Calu3 (cell line): ENCODE measurements at places on chromosomes 1 and 21. TPM values are rescaled to one million over a fixed set of nuclear protein-coding genes. Genes with fewer than 3 reads are reported as not detected.
A peak's percentile ranks its signal among the peaks of the same experiment; 100 is the strongest.

DNA sequence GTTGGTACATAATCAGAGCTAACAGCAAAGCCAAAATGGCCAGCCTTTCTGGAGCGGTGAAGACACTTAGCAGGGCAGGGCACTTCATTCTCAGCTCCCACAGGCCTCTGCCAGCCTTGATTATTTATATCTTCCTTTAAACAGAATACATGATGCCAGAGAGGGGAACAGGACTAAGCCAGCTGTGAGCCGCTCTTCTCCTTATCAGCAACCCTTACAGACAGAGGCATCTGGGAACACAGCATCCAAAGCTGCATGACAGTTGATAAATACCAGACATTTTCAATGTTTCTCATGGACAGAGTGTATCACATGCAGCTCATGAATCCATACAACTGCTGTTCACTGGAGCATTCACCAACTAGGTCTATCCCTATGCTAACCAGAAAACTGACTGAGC, 29.1 kb downstream of the DNAJC11 start:
- H3K27me3 ChIP-seq = no peaks in the 10 kb centered on the region
- H3K4me3 ChIP-seq = no peak overlapping the region
- H3K4me1 ChIP-seq = no peaks in the 10 kb centered on the region
- no peak overlapping the region for H3K27ac ChIP-seq

DNA sequence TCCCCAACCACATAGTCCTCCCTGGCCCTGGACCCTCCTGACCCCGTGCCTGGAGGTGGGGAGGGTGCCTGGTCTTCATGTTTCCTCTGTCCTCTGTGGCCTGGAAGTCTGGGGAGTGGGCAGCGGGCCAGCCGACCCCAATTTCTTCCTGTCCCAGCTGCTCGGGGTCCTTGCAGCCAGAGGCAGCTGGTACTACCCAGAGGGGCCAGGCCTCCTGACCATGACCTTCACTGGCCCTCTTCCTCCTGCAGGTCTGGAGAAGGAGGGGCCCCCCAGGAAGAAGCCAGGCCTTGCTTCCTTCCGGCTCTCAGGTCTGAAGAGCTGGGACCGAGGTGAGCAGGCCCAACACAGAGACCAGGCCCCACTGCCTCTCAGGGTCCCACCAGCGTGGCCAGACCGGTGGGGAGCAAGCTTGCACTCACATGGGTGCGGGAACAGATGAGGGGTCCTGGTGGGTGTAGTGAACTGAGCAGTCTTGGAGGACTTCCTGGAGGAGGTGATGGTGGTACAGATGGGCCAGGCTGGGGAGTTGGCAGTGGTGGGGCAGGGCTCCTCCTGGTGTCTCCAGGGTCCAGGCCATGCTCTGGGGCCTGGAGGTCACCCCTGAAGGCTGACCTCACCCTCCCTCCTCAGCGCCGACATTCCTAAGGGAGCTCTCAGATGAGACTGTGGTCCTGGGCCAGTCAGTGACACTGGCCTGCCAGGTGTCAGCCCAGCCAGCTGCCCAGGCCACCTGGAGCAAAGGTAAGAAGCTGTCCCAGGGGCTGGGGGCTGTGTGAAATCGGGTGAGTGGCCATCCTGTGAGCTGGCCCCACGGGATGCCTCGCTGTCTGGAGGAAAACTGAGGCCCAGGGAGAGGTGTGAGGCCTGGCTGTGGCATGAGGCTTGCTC, 32.7 kb downstream of the TRIM11 start:
- peaks cover 25% of the 10 kb centered on the region for H3K36me3 ChIP-seq
- peaks cover 10% of the 10 kb centered on the region for H3K4me1 ChIP-seq
- DNase-seq = no peak
- no peak overlapping the region for H3K4me3 ChIP-seq

- H3K4me1 ChIP-seq = peaks cover 34% of the 10 kb centered on the region
- H3K36me3 ChIP-seq = peaks cover 5% of the 10 kb centered on the region
- peak; percentile 92 for DNase-seq
- H3K4me3 ChIP-seq = peak overlapping the region; percentile 28
- H3K27ac ChIP-seq = peak overlapping the region; percentile 45
Observed at GRCh38 chr1:177256153-177257075, 85.7 kb downstream of the BRINP2 start.

DNA sequence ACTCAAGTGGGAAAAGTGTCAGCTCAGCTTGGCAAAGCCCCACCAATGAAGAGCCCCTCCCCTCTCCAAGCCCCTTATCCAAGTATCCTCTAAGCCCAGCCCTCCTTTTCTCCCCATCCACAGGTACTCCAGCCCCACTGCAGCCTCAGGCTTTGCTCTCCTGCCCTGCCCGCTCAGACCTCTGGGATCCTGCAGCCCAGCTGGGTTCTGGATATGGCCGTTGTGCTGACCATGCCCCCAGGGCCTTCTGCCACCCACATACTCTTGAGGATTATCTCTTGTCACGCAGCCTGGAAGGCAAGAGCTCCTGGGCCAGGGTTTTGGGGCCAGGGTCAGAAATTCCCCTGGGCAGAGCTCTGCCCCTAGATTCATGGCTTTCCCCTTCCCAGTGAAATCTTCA, 4.7 kb downstream of the SHISA4 start:
- no peak overlapping the region for H3K4me3 ChIP-seq
- peaks cover 22% of the 10 kb centered on the region for H3K36me3 ChIP-seq
- no peak overlapping the region for H3K27ac ChIP-seq
- DNase-seq = no peak
- no peaks in the 10 kb centered on the region for H3K27me3 ChIP-seq
- peaks cover 10% of the 10 kb centered on the region for H3K4me1 ChIP-seq

Gene PLXNA2
- total RNA-seq = 16.2 and 21.9 TPM in 2 replicates

DNA sequence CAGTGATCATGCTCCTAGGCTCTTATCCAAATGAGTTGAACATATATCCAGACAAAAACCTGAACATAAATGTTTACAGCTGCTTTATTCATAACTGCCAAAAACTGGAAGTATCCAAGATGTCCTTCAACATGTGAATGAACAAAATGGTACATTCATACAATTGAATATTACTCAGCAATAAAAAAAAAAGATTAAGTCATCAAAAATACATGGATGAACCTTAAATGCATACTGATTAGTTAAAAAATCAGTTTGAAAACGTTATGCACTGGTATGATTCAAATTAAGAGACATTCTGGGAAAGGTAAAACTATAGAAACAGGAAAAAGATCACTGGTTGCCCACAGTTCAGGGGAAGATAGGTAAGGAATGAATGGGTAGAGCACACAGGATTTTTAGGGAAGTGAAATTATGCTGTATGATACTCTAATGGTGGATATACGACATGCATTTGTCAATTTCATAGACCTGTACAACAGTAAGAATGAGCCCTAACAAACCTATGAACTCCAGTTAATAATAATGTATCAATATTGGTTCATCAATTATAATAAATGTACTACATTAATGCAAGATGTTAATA, 3.1 kb downstream of the LRRC40 start:
- peaks cover 32% of the 10 kb centered on the region for H3K36me3 ChIP-seq
- H3K27ac ChIP-seq = no peak overlapping the region
- no peaks in the 10 kb centered on the region for H3K27me3 ChIP-seq
- no peak overlapping the region for H3K4me3 ChIP-seq

- no peaks in the 10 kb centered on the region for H3K27me3 ChIP-seq
- DNase-seq = no peak
- no peak overlapping the region for H3K4me3 ChIP-seq
- peaks cover 15% of the 10 kb centered on the region for H3K36me3 ChIP-seq
- H3K27ac ChIP-seq = no peak overlapping the region
Observed at GRCh38 chr1:184701816-184702215, 52.8 kb downstream of the EDEM3 start.

Gene FAM151A
- total RNA-seq = not detected in 2 replicates

DNA sequence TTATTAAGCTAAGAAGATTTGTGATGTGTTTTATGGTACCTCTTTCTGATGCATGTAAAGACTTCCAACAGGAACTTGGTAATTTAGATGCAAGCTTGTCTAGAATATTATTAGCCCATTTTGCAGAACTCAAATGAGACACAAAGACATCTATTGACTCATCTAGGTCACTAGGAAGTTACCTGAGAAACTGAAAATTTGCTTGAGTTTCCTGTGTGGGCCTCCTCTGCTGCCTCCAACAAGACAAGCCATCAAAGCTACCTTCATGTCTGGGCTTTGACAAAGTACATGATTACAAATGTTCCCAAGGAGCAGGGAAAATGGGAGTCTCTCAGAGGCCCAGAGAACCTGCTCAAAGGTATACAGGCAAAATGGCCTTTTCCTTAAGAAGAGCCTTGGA, 5.6 kb downstream of the RUNX1 start:
- no peak overlapping the region for H3K27ac ChIP-seq
- no peak for DNase-seq
- H3K4me3 ChIP-seq = no peak overlapping the region
- peaks cover 26% of the 10 kb centered on the region for H3K36me3 ChIP-seq

DNA sequence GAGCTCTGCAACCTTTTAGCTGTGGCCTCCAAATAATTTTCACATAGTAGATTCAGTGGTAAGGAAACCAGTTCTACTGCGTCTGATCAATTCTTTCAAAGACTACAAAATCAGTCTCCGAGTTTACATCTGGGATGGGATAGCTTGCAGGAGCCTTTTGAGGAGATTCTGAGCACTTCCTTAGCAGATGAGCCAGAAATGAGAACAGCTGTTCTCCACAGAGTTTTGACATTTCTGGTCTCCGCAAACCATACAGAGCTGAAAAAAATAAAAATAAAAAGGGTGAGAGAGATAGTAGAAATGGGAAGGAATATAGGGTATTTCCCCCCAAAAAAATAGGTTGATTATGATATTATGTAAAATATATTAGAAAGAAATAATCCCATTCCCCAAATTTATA, 119.3 kb downstream of the LYPLAL1 start:
- H3K27ac ChIP-seq = no peak overlapping the region
- H3K36me3 ChIP-seq = no peaks in the 10 kb centered on the region
- no peaks in the 10 kb centered on the region for H3K4me1 ChIP-seq
- H3K27me3 ChIP-seq = no peaks in the 10 kb centered on the region

DNA sequence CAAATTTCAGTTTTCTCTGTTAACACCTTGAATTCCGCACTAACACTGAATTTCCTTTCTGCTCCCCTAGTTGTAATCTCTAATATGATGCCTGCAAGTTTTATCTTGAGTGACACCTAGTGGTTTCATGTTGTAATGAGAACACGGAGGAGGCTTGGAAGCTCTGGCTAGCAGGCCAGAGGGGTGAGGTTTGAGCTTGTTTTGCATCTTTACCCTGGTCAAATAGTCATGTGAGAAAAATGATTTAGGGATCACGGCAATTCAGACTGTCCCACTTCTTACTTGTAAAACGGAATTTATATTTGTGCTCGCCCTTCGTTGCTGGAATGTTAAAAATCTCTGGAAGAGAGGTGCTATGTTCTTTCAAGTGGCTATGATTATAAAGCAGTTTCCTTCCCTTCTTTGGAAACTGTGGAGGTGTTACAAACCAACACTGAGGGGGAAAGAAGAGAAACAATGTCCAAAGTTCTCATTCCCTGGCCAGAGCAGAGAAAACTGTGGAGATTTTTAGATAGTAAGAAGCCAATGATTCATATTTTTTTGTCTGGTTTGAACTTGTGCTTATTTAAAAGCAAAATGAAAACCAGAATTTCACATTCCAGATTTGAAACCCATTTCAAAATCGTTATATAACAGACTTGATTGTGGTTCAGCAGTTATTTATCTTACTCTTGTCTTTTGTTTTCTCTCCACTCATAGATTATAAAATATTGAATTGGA, 5.3 kb upstream of the MROH9 start:
- no peaks in the 10 kb centered on the region for H3K27me3 ChIP-seq

Gene IVL
- total RNA-seq = 1.1 and 1.9 TPM in 2 replicates

GRCh38 chr1:217275655-217276398, 355.1 kb downstream of the GPATCH2 start:
- H3K27me3 ChIP-seq = no peaks in the 10 kb centered on the region
- no peaks in the 10 kb centered on the region for H3K36me3 ChIP-seq
- no peak overlapping the region for H3K4me3 ChIP-seq
- no peak for DNase-seq
- H3K4me1 ChIP-seq = no peaks in the 10 kb centered on the region
- no peak overlapping the region for H3K27ac ChIP-seq

Gene SLC2A5
- 0.33 TPM in 1 of 2 replicates, not detected in the other for total RNA-seq

- peak; percentile 33 for DNase-seq
- H3K4me1 ChIP-seq = no peaks in the 10 kb centered on the region
- H3K27me3 ChIP-seq = no peaks in the 10 kb centered on the region
- H3K4me3 ChIP-seq = no peak overlapping the region
- H3K27ac ChIP-seq = no peak overlapping the region
Observed at GRCh38 chr21:30340714-30341573, 3.5 kb upstream of the KRTAP27-1 start.

- DNase-seq = no peak
- H3K36me3 ChIP-seq = peaks cover 5% of the 10 kb centered on the region
- peak overlapping the region; percentile 50 for H3K27ac ChIP-seq
- no peak overlapping the region for H3K4me3 ChIP-seq
- peaks cover 55% of the 10 kb centered on the region for H3K27me3 ChIP-seq
- H3K4me1 ChIP-seq = no peaks in the 10 kb centered on the region
Observed at GRCh38 chr1:220521778-220522177, 6.2 kb upstream of the MARK1 start.
